ENCODE measurements at places on chromosomes 12 and 14.

DNA sequence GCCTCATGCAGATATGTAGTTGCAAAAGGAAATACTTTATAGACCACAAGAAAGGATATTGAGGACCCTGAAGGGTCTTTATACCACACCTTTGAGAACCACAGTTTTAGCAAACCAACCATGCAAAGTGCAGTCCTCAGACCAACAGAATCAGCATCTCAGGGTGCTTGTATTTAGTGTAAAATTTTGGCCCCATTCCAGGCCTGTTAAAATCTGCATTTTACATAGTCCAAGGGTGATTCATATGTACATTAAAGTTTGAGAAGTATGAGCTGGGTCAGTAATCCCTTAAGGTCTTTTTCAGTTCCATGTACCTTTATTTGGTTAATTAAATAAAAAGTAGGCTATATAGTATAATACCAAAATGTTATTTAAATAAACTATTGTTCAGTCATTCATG lies 91.2 kb downstream of the WNK1 start:
- no peak for DNase-seq

- DNase-seq: no peak
Observed at GRCh38 chr12:45469902-45470301, 254.0 kb downstream of the ANO6 start.

GRCh38 chr12:12319451-12320183 lies 30.4 kb downstream of the MANSC1 start:
- DNase-seq: no peak

DNA sequence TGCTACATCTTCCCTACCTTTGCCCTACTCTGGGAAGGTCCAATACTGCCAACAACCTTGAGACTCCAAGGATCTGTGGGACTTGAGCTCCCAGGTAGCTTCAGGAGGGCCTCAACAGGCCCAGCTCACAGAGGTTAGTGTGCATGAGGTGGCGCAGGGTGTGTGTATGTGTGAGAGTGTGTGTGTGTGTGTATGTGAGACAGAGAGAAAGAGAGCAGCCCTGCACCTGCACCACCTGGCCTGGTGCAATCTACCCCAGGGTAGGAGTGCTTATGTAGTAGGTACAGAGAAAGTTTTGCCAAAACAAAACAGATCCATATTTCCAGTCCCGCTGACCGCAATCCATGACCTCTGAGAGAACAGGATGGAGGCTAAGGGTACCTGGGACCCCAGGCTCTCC lies 24.6 kb downstream of the TMEM229B start:
- no peak for DNase-seq

DNA sequence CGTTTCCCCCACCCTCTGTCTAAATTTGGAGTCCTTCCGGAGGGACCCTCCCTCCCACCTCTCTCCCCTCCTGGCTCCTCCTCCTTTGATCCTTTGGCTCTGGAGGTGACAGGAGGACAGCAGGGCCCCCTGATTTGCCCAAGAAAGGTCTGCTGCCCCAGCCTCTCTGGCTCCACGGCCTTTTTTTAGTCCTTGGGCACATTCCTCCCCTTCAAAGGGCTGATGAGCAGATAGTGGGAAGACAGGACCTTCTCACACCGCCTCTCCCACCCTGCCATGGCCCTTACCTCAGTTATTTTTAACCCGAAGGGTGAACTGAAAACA lies 196 bp upstream of the MYH6 start:
- no peak for DNase-seq

- DNase-seq: no peak
Observed at GRCh38 chr14:21428930-21429329, 27.0 kb downstream of the CHD8 start.

DNA sequence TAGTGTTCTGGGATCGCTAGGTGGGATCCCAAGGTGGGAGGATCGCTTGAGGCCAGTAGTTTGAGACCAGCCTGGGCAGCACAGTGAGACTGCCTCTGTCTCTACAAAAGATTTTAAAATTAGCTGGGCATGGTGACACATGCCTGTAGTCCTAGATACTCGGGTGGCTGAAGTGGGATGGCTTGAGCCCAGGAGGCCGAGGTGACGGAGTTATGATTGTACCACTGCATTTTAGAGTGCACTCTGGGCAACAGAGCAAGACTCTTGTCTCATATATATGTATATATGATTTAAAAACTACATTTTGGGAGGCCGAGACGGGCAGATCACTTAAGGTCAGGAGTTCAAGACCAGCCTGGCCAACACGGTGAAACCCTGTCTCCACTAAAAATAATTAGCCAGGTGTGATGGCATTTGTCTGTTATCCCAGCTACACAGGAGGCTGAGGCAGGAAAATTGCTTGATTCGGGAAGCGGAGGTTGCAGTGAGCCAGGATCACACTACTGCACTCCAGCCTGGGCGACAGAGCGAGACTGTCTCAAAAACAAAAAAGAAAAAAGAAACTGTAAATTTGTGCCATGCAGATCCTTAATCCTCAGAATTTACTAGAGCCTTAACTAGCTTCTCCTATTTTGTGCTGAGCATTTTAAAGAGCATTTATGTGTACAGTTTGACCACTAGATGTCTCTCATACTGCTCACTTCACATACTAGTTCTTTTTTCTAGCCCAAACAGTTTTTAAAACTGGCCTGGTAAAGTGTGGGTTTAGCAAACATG lies 114.8 kb downstream of the MON2 start:
- no peak for DNase-seq
